ENCODE measurements at places on chromosomes 13 and 19.
A peak's percentile ranks its signal among the peaks of the same experiment; 100 is the strongest.

DNA sequence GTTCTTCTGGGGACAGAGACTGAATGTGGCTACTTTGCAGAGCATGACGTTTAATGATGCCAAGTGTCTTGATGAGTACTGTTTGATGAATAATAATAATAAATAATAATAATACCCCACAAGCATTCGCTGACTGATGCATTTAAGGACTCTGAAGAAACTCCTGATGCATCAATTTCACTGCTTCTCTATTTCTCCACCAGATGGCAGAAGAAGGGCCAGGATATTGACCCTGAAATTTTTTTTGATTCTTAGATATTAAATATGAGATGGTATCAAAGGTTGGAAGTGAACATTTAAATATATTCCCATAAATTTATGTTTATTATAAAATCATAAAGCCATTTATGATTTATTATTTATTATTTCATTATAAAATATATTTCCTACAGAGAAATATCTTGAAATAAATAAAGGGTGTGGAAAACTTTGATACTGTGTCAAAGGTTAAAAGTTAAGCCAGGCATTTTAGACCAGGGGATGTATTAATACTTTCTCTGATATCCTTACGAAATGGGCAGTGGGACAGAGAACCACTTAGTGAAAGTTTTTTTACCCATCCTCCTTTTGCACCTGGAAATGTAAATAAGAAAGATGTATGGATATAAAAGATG, 170.9 kb downstream of the LACC1 start:
- no peak for DNase-seq

DNA sequence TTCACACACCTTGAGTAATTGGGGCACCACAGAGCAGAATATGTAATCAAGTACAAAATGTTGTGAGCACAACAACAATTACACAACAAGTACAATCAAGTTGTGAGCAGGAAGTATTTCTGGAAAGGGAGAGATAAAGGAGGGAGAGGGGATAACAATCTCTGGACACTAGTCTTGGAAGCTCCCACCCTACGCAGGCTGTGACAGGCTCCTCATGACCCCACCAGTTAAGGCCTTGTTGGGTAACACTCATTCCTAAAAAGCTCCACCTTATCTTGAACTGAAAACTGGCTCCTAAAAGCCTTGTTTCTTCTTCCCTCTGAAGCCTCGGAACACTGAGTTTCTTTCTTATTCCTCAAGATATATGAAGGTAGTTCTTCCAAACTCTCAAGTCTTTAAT, 806.0 kb downstream of the UQCRFS1 start:
- no peak for DNase-seq

DNA sequence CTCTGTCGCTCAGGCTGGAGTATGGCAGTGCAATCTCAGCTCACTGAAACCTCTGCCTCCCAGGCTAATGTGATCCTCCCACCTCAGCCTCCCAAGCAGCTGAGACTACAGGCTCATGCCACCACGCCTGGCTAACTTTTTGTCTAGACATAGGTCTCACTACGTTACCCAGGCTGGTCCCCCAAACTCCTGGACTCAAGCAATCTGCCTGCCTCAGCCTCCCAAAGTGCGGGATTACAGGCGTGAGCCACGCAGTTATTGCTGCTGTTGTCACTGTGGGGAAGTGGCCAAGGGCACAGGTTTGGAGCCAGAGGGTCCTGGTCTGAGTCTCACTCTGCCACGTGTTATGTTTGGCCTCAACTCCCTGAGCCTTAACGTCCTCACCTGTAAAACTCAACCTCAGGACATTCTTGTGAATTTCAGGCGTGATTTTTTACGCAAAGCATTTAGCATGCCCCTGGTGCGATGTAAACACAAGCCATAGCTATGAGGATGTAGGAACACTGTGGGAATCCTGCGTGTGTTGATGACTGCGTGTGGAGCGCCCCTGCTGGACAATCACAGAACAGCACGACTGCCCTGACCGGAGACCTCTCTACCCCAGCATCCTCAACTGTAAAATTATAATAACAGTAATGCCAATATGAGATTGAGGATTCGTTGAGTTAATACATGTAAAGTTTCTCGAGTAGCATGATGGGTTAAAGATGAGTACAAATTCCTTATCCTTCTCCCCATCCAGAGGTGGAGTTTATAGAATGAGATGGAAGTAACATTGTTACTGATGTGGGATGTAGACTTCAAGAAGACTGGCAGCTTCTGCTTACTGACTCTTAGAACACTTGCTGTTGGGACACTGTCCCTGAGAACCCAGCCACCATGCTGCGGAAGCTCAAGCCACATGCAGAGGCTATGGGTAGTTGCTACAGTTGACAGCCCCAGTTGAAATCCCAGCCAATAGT, 41.8 kb upstream of the PNMA8B start:
- DNase-seq, result peak; percentile 13

- DNase-seq, result no peak
Observed at GRCh38 chr19:4742723-4743646, 19.3 kb upstream of the DPP9 start.

- DNase-seq, result no peak
Observed at GRCh38 chr19:37905946-37906868, at the start of gene WDR87. Gene WDR87, minus strand, starts transcription at chr19:37906594. Its CDS starts 8,355 bp downstream, at chr19:37898239.

Measured in NK-92 treated with Interleukin-12 subunit alpha and Interleukin-12 subunit beta, amount 100 ng/mL, for 24 hours (cell line).